Kidney tubule cell (primary cell): ENCODE measurements at places on chromosomes 5 and 9.

GRCh38 chr5:28374492-28374967 lies 1336.1 kb upstream of the CDH9 start:
- DNase-seq, result peak; percentile 35

GRCh38 chr9:78035383-78035993 lies 3.9 kb upstream of the GNAQ start:
- DNase-seq, result peak; percentile 82

GRCh38 chr9:135403733-135404450 lies 75.7 kb upstream of the PPP1R26 start:
- no peak for DNase-seq

- no peak for DNase-seq
Measured at GRCh38 chr9:87216897-87217455, 269.7 kb upstream of the GAS1 start.

DNA sequence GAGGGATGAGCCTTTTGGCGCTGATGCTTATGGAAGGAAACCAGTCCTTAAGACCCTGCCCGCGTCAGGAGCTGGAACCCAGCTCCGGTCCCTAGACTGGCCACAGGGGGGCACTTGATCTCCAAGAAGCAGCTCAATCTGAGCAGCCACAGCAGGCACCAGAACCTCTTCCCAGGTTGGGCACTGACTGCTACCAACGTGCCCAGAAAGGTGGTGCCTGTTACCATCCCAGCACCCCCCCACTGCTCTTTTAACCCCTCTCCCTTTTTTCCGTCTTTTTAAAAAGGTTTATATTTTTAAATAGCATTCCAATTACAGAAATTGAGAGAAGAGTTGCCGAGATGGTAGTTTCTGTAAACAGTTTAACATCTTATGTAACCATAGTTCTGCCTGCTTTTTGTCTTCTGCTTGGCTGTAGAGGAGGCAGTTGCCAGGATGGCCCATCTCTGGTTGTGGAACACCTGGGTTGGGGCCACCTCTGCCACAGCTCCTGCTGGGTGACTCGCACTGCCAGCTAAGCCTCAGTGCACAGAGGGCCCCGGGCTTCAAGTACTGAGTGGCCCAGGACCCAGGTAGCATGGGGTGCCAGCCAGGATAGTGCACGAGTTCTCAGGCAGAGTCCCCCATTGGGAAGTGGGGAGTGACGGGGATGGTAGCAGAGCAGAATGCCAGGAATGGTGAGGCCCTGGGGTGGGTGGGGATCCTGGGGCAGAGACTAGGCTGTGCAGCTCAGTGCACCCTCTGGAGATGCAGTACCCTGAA lies 62.8 kb downstream of the PFDN1 start:
- DNase-seq, result peak; percentile 65

- DNase-seq, result no peak
Measured at GRCh38 chr5:114362977-114363761, 1.3 kb downstream of the KCNN2 start.
